ENCODE measurements at places on chromosomes 5 and 9.

DNA sequence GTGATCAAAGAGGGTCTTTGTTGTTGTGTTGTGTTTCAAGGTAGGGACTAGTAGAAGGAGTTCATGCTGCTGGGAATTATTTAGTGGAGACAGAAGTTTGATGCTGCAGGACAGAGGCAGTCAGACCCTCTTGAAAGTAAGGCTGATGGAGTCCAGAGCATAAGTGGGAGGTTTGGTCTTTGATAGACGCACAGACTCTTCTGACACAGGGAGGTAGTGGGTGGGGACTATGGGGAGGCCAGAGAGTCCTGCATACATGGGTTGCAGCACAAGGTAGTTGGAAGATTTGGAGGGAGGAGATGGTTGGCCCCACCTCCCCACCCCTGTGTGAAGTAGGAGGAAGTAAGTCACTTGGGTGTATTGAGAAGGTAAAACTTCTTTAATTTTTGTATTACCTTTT, 2.4 kb upstream of the CCDC112 start:
- no peak for DNase-seq

DNA sequence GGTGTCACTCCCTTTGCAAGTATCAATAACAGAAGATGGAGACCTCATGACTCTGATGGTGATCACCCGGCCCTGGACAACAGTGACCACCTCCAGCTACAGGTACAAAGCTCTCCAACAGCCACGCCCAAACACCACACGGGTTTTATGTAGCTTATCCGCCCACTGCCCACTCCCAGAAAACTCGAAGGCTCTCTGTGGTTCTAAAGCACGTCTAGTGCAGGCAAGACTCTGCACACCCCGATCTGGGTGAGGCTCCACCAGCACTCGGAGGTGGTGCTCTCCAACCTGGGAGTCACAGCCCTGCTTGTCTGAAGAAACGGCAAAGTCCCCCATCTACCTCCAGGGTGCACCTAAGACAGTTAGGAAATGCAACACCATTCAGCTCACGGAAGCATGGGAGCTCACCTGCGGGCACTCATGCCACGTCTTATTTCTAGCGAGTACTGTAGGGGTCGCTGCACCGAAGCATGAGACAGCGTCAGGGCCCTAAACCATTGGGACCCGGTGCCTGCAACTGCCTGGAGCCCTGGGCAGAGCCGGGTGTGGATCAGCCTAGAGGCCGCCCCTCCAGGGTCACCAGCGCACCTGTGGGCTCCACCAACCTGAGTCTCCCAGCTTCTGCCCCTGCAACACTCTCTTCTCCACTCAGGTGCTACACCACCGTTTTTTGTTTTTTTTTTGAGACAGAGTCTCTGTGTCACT, 58.1 kb upstream of the ZNF354A start:
- DNase-seq: no peak

GRCh38 chr9:121667214-121667613, 15.8 kb downstream of the DAB2IP start:
- DNase-seq: no peak

- no peak for DNase-seq
Observed at GRCh38 chr5:139051392-139051791, 146.8 kb downstream of the SIL1 start.

- no peak for DNase-seq
Observed at GRCh38 chr5:103512500-103512899, 50.1 kb downstream of the NUDT12 start.

DNA sequence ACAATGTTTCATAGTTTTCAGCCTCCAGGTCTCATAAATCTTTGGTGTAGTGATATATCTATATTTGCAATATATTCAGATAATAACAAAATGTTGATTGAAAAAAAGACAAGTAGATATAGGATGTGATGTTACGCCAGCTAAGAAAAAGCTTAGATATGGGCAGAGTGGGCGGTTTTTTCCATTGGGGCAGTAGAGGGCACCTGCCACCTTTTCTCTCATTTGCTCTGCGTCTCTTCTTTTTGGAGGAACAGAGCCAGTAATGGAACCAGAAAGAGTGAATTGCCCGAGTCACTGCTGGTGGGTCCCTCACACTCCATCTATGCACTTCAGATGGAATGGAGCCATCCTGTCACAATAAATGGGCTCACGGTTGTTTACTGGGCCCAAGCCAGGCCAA, 62.1 kb upstream of the FANCC start:
- no peak for DNase-seq

DNA sequence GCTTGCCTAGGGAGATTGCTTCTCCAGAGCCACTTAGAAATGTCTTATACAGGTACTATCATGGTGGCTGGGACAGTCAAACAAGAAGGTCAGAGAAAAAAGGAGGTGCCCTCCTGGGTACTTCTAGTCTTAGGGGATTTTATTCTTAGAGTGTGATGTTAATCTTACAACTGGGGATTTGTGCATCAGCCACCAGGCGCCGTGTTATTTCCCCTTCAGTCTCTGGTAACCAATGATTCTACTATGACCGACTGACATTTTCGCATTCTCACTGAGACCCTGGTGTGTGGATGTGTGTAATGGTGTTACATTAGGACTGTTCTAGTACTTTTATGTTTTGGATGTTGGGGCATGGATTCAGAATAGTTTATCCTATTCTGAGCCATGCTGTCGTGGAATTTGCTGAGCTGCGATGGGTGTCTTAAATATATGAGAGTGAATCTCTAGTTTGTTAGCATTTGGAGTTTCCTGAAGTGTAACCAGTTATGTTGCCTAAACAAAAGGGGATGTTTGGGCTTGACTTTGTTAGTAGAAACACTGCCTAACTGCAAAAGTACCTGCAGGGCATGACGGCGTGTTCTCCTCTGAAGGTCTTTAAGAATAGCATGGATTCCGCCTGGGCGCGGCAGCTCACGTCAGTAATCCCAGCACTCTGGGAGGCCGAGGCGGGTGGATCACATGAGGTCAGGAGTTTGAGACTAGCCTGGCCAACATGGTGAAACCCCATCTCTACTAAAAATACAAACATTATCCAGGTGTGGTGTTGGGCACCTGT, 175.2 kb upstream of the DAP start:
- DNase-seq: no peak

- no peak for DNase-seq
Observed at GRCh38 chr5:127006744-127007143, 23.6 kb downstream of the MARCHF3 start.

DNA sequence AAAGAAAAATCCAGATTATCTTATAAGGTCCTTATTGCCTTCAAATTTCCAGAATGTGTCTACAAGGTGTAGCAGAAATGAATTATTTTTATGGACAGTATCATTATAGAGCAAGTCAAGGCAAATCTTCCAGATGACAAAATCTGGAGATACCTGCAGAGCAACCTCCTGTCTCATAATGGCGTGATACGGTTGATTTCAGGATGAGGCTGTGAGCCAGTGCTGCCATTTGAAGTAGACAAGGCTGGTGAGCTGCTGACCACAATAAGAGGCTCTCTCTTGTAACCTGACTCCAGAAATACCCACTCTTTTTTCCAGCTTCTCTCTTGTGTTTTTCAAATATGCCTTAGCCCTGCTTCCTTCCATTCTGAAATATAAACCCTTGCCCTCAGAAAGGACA, 108.2 kb downstream of the HTR1A start:
- DNase-seq: no peak

DNA sequence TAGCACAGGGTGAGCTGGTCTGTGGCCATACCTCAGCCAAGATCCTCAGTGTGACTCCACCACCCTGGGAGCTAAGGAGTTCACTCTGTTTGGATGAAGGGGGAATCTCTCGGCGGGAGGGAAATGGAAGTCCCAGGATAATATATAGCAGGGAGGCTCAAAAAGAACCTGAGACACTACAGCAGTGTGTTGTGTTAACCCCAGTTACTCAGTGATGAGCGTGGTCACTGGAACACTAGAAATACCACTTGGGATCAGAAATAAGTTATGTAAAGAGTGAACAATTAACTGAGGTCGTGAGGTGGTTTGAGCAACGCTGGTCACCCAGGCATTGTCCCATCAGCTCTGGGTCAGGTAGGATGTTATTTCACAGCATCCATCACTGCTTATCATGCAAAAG, 59.3 kb upstream of the ADAMTS16 start:
- no peak for DNase-seq

DNA sequence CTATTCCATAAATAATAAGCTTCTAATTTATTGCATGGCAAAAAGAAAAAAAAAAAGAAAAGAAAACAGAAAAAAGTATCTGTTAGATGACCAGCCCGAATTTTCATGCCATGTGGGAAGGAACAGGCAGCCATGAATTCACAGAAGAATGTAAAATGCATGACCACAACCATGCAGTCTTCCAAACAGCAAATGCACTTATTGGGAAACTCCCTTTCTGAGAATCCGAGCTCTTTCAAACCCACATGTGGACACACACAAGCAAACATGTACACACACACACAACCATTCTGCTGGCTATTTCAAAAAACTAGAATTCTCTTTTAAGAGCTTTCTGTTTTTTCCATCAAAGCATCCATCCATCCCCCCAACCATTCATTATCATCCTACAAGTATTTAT, 236.1 kb downstream of the DNAH5 start:
- DNase-seq: no peak

DNA sequence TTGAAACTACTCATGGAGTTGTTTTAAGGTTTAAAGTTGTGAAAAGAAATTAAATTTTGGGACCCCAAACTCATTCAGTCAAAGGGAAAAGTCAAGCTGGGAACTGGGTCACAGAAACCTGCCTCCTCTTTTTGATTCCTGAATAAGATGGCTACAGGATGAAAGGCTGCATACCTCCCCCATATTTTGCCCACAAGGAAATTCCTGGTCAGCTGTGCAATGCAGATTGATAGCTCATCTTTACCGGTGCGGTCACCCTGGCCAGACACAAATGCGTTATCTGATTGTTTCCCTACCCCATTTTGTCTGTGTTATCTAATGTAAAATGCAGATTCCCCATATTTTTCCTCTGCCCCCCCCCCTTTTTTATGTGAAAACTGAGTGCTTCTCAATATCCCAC, 1.3 kb downstream of the HAVCR2 start:
- DNase-seq: no peak

DNA sequence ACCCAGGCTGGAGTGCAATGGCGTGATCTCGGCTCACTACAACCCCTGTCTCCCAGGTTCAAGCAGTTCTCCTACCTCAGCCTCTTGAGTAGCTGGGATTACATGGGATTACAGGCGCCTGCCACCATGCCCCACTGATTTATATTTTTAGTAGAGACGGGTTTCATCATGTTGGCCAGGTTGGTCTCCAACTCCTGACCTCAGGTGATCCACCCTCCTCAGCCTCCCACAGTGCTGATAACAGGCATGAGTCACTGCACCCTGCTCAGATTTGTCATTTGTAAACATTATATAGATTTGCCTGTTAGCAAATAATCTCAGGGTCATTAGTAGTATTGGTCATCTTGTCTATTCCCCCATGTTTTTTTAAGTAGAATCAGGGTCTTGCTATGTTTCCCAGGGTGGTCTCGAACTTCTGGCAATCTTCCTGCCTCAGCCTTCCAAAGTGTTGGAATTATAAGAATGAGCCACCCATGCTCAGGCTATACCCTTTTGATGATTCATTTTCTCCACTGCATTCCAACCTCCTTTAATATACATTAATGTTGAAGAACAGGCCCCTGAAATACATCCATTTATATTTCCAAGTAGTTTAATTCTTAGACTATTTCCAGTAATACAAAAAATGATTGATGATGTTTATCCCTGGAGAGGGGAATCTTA, 17.3 kb downstream of the CENPH start:
- DNase-seq: no peak

DNA sequence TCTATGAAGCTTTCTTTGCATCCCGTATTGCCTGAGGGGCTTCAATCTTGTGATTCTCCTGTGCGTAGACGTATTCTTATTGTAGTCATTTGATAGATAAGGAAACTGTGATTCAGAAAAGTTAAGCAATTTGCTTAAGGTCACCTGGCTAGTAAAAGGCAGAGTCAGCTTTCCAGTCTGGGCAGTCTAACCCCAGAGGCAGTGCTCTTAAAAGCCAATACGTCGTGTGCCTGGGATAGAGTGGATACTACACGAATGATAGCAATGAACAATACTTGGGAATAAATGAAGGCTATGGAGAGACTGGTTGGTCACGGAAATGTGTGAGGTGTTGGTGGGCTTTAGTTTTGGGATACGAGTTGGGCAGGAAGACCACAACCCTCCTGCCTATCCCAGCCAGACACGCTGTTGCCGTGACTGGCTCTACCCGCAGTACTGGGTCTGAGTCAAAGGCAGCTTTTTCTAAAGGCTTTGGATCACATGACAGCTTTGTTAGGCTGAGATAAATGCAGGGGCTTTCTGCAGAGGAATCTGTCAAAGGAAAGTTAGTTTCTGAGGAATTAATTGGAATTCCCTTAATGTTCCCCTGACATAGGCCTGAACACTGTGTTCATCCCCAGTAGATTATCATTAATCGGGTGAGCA, 302.6 kb downstream of the KIF4B start:
- no peak for DNase-seq

DNA sequence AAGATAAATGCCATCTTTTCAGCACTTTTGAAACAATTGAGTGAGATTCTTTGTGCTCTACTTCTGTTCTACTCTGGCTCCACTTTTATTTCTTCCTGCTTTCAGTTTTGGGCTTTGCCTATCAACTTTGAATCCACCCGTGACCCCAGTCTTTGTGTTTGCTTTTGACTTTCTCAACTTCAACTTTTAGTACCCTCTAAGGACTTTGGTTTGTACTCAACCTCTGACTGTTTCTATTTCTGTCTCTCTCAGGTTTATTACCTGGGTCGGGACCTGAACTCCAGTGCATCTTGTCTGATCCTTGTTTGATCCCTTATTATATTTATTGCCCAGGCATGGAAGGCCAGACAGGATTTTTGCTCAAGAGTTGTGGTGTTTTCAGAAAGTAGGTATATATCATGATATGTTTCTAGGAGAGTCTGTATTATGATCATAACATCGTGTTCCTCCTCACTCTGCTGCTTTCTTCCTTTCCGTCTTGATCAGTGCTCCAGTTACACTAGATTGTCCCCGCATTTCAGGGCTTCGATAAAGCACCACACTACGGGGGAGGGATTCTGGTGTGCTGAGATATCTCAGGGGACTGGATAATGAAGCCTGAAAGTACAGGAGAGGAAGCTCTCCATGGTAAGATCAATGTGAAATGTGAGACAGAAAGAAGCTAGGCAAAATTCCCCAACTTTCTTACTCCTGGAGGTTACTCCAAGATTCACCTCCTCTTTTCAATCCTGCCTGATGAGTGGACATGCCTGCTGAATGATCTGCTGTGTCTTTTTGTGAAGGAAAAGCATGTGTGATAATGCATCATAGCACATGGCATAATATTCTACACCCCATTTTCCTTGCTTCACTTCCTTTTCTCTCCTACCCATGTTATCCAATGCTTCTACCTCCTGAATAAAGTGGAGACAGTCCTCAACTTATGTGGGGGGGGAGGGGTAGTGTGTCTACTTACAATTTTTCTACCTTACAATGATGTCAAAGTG, 155.5 kb upstream of the GRIN3A start:
- no peak for DNase-seq

All from C1 segment of cervical spinal cord (tissue), 14 donors.